G401 (cell line): ENCODE measurements at places on chromosomes 13 and 19. TPM values are rescaled to one million over a fixed set of nuclear protein-coding genes. Genes with fewer than 3 reads are reported as not detected.
A peak's percentile ranks its signal among the peaks of the same experiment; 100 is the strongest.

DNA sequence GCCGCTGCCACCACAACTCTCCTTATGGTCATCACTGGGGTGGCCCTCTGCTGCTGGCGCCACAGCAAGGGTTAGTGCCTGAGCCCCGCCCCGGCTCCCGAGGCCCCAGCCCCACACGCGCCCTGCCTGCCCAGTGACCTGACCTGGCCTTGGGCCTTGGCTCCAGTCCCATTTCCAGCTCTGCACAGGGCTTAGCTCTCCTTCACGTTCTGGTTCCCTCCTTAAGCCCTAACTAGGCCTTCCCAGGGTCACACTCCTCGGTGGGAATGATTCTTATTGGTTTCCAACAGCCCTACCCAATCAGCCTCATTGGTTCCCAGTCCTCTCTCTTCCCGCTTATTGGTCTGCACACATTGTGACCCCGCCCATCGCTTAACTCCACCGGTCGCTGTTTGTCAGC lies 5.8 kb downstream of the KIRREL2 start:
- DNase-seq: no peak

- no peak for DNase-seq
Observed at GRCh38 chr19:39157275-39157996, 31.9 kb downstream of the PAK4 start.

The CRX gene
- 0.34 and 0.68 TPM in 2 replicates for total RNA-seq

GRCh38 chr13:113514847-113515246 lies 24.3 kb upstream of the DCUN1D2 start:
- no peak for DNase-seq

- no peak for DNase-seq
Observed at GRCh38 chr13:46716821-46717220, 80.1 kb downstream of the ESD start.

- DNase-seq: no peak
Observed at GRCh38 chr19:49581007-49581508, at the start of gene PRRG2. Gene PRRG2, plus strand, starts transcription at chr19:49581316. Its CDS starts 1,904 bp downstream, at chr19:49583220.

- DNase-seq: no peak
Observed at GRCh38 chr19:8148088-8148409, 1.3 kb downstream of the FBN3 start.

DNA sequence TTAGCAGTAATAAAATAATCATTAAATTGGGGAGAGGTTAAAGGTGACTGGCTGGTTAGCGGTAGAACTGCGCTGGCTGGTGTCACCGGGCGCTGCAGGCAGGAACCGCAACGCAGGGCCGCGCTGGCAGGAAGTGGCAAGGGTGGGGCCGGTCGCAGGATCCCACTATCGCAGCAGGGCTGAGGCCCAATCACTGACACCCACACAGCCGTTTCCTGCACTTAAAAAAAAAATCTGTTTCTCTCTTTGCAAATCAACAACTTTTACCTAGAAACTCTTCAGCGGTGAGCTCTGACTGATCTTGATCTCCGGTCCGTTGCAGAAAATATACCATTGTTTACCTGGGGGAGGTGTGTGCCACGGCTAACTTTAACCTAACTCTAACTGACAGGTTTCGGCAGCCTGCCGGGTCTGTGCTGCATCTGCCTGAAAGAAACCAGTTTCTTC lies 46.9 kb downstream of the KLF2 start:
- DNase-seq: no peak

- DNase-seq: no peak
Observed at GRCh38 chr19:4557971-4558941, 1.2 kb downstream of the SEMA6B start.

DNA sequence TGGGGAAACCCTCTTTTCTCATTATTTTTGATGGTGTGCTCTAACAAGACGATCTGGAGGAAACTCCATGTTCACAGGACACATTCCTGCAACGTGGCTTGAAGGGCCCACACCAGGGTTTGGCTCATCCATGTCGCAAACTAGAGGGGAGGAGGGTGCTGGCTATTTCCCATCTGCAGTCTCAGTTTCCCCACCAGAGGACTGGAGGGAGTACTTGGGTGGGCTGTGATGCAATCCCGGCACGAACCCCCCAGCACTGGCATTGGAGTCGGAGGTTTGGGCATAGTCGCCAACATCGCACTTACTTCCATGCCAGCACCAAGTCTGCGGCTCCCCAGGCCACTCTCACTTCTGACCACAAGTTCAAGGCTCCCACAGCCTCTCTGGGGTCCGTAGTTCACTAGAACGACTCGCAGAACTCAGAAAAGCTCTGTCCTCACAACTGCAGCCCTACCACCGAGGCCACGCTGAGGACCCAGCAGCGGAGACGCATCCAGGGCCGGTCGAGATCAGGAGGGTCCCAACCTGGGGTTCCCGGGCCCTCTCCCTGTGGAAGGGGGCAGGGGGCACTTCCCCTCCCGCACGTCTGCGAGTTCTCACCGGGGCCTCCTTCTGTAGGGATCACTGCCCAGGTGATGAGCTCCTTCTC lies 165.6 kb upstream of the SOX1 start:
- no peak for DNase-seq

DNA sequence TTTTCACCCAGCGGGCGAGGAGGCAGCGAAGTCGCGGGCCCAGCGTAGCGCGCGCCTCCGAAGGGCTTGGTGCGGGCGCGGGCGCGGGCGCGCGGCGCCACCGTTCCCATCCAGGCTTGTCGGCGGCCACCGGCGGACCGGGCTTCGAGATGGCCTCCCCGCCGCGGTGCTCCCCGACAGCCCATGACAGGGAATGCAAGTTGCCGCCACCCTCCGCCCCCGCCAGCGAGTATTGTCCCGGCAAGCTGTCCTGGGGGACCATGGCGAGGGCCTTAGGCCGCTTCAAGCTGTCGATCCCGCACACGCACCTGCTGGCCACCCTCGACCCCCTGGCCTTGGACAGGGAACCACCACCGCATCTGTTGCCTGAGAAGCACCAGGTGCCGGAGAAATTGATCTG lies at the start of gene WDR88:
Gene WDR88, plus strand, starts transcription at position 94 of the 400 bp plus-strand sequence. Its CDS starts 56 bp downstream, at position 150.
- DNase-seq: no peak

The TNNI3 gene
- 13.5 and 25.2 TPM in 2 replicates for total RNA-seq

The ZFR2 gene
- total RNA-seq: 22.5 and 49.8 TPM in 2 replicates

DNA sequence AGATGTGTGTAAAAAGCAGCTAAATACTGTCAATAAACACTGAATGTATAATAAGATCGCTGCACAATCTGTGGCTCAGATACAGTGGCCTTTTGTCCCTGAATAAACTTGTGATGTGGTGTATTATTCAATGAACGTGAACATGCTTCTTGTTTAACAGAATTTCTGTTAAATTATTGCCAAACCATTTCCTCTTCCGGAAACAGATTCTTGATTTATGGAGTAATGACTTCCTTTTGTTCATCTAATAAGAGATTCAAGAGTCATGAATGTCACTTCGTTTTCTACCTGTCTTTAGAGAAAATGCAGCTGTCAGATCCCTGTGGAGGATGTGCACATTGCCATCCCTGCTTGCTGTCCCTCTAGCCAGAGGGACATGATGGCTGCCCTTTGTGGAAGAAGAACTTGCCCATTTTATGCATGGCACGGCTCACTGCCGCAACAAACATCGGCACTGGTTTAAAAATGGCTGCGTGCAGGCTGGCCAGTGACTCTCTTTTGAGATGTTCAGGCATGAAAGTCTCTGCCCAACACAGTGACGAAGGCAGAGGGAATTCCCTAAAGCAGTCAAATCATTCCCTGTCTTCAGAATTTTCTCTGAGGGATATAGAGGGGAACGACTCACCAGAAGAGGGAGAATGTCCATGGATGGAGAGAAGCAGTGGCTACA lies 3.1 kb upstream of the TNFSF13B start:
- no peak for DNase-seq

DNA sequence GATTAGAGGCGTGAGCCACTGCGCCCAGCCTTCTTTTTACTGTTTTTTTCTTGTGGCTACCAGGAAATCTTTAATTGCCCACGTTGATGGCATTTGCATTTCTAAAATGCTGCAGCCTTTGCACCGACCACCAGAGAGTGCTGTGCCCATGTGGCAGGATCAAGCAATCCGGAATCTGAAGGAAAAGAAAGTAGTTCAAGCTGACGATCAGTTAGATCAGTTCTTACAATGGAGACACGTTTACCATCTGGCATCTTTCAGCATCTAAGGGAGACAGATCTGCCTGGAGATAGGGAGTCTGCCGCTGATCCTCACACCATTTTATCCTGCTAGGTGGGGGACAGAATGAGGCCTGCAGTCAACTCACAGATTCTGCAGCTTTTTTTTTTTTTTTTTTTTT lies 19.9 kb downstream of the TINCR start:
- DNase-seq: peak; percentile 22

The SELENOV gene
- total RNA-seq: 4.1 and 27.2 TPM in 2 replicates

- DNase-seq: no peak
Observed at GRCh38 chr13:41709511-41709910, 251.4 kb downstream of the VWA8 start.

DNA sequence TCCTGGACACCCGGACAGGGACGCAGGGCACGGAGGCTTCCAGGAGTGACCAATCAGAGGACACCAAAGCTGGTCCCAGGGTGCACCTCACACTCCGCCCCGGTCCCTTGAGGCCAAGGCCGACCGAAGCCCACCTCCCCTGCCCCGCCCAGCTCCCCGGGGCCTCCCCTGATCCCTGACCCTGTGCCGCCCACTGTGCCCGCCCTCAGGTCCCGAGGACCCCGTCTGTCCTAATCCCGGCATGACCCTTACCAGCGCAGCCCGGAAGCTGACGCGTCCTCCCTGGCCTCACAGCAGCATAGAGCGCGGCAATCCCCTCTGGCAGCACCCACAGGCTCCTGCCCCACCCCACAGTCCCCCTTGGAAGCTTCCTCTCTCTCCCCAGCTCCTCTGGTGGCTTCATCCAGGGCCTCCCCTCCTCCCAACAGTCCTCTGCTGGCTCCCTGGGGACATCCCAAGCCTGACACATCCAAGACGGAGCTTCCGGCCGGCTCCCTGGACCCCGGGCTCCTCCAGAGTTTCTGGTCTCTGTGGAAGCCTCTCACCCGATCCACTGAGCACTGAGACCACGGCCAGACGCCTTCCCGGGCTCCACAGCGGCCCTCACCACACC lies 7.4 kb upstream of the CDC34 start:
- DNase-seq: no peak

DNA sequence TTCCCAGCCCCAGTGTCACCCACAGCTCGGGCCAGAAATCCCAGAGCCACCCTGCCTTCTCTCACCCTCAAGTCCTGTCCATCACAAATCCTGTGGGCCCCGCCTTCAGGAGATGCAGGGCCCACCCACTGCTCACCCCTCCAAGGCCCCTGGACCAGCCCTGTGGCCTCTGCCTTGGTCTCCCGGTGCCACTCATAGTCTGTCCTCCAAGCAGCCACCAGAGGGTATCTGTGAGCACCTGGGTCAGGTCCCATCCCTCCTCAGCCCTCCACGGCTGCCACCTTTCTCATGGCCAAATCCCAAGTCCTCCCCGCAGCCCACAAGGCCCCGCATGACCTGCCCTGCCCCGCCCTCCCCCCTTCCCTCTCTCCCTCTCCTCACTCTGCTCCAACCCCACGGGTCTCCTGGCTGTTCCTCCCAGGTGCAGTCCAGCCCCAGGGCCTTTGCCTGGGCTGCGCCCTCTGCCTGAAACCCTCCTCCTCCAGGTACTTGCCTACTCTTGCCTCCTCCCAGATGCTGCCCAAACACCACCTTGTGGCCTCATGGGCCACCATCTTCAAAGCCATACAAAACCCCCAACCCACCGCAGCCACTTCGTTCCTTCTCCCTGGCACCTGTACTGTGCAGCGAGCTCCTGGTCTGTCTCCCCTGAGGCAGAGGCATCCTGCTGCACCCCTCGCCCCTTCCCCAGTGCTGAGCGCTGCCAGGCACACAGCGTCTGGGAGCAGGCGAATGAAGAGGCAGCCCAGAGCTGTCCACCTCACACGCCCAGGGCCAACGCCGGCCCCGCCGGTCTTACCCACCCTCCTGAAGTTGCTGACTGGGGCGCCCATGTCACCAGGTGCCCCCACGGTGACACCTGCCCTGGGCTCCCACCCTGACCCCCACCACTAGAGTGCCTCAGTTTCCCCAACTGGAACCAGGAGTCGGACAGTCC lies 13.2 kb upstream of the UQCR11 start:
- peak; percentile 58 for DNase-seq

- DNase-seq: no peak
Observed at GRCh38 chr19:11763611-11764010, 3.2 kb upstream of the ZNF441 start.
